NCI-H2227 treated with DMSO at 0.1 percent for 48 hours (cell line): ENCODE measurements at places on chromosomes 2 and 18.

GRCh38 chr2:124151691-124152090, 126.6 kb downstream of the CNTNAP5 start:
- no peak for DNase-seq

DNA sequence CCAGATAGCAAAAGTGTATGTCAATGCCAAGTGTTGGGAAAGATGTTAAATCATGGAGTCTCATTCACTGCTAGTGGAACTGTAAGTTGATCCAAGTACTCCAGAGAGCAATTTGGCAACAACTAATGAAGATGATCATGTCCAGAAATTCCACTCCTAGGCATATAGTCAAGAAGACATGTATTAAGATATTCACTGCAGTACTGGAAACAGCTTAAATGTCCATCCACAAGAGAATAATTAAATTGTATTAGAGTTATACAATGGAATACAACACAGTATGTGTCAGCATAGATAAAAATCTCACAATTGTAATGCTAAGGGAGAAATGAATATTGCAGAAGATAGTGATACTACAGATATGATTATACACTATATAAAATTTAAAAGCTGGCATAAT, 15.2 kb upstream of the LBH start:
- DNase-seq, result no peak

DNA sequence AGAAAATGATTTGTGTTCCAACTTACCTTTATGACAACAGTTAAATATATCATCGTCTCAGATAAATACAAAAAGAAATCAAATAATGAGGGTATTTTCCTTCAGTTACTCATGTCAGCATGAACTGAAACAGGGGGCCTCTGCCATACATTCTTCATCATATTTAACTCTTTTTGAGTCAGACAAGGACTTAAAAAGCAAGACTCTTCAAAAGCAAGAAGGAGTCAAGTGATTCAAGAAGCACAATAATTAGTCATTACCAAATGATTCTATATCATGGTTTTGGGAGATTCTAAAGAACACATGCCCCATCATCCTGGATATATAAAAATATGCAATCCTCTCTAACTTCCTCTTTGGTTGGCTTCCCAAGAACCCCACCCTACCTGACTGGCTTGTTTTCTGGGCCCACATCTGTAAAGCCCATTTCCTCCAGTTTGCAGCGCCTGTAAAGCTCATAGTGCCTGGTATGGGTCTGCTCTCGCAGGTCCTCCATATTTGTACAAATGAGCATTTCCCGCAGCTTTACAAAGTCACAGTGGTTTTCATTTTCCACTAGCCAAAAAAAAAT, 49.7 kb downstream of the SEPTIN10 start:
- no peak for DNase-seq

DNA sequence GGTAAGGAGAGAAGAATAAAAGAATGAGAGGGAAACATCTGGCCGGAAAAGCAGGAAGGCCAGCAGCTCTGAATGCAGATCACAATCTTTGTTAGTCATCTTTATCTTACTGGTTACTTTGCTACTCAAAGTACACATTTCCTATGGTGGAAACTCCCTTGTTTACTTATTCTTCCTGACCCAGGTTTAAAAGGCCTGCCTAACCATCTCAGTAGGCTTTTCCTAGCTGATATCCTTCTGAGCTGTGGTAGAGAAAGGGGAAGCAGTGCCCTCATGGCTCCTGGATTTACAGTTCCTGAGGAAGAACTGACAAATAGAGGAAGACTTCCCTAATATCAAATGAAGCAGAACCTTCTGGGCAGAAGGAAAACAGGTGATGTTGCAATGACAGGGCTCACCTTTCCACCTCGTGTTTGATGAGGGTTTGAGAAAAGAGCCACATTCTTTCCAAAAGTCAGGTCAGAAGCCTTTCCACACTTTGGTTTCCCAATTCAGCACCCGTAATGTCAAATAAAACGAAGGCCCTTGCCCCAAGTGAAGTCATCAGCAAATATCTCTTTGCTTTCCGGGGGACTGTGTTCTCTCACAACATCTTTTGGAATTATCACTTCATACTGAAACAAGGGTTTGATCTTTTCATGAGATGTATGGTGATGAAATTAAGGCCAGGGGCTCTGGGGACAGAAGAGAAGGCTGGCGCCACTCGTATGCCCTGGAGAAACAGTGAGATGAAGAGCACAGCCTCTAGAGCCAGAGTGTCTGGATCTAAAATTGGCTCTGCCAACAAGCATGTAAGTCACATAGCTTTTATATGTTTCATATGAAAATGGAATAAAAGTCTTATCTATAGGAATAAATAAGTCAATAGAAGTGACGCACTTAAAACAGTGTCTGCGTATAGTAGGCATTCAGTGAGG, 26.7 kb upstream of the APOB start:
- no peak for DNase-seq

GRCh38 chr2:20241973-20242726, 17.2 kb upstream of the SDC1 start:
- no peak for DNase-seq

GRCh38 chr18:76633588-76634269, 138.7 kb upstream of the ZNF516 start:
- DNase-seq, result no peak

- no peak for DNase-seq
Observed at GRCh38 chr2:207471261-207471660, 58.5 kb upstream of the CREB1 start.

- no peak for DNase-seq
Observed at GRCh38 chr2:166572937-166573336, 78.9 kb upstream of the SCN7A start.

DNA sequence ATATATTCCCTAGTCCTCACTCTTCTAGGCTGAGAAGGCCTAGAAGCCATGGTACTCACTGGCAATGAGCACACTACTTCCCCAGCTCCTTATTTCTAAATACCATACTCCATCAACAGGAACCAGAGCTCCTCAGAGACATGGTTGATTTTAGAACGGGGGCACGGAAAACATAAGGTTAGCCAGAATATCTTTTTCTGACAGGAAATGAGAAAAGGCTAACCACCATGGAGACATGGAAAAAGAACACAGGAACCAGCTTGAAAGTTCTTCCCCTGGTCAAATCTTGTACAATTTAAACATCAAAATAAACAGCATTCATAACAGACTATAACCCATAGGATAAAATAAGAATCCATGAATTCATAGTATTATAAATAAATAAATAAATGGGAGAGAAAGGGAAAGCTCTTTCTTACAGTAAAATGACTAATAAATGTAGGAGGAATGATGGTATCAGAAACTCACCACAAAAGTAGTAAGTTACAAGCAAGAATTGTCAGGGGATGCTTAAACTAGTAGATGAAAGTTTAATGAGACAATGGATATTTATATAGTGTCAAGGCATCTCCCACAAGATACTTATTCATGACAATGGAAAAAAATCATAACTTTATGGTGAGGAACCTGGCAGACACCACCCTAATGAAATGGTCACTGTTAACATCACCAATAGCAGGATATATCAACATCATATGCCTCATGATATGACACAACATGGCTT, 20.6 kb upstream of the GCC2 start:
- no peak for DNase-seq

DNA sequence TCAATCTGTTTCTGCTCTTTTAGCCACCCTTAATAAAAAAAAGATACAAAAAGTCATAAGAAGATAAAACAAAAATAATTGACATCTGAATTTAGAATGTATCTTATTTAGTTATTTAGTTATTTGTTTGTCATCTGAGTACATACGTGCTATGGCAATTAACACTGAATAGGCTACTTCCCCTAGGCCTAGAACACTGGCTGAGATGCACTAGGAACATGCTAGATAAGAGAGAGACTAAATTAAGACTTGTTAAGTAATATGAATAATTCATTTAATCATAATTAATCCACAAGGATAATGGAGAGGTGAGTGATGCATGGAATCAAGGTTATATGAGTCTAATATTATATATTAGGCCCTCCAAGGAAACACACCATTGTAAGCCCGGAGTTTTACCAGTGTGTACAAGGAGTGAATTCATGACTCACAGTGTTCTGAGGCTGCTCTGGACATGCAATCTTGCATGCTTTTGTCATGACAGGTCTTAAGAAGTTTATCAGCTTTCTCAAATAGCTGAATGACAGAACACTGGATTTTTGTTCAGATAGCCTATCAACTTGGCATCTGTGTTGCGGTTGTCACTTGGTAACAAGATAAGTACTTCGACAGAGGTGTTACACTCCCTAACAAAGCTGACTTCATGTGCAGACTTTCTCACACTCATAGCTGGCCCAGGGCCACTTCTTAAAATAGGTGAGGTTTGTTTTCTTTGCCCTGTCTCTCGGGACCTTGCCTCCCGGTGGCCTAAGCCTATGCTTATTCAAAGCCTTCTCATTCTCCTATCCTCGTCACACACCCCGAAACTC, 5.0 kb upstream of the SERPINB2 start:
- no peak for DNase-seq
